Dorsolateral prefrontal cortex (tissue), 122 donors: ENCODE measurements at places on chromosomes 2 and 18.

DNA sequence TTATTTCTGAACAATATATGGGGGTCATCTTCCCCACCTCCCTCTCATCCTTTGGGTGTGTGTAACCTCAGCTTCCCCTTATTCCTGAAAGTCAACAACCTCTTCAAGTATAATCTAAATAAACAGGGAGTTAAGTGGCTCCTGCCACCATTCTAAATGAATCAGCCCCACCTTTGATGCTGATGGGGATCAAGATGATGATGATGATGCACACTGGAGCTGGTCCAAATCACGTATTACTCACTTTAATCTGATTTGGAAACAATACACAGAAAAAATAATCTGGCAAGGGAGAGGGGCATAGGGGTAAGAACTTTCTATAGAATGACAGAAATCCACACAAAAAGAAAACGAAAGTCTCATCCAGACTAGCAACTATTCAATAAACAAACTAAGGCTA lies 7.1 kb downstream of the ACVR1 start:
- no peak for DNase-seq

GRCh38 chr2:27502142-27502541 lies 5.5 kb downstream of the GCKR start:
- DNase-seq, result no peak

- DNase-seq, result peak; percentile 19
Observed at GRCh38 chr2:240640939-240641338, 15.7 kb downstream of the GPR35 start.

GRCh38 chr2:201696151-201696659 lies 2.2 kb downstream of the MPP4 start:
- DNase-seq, result no peak

DNA sequence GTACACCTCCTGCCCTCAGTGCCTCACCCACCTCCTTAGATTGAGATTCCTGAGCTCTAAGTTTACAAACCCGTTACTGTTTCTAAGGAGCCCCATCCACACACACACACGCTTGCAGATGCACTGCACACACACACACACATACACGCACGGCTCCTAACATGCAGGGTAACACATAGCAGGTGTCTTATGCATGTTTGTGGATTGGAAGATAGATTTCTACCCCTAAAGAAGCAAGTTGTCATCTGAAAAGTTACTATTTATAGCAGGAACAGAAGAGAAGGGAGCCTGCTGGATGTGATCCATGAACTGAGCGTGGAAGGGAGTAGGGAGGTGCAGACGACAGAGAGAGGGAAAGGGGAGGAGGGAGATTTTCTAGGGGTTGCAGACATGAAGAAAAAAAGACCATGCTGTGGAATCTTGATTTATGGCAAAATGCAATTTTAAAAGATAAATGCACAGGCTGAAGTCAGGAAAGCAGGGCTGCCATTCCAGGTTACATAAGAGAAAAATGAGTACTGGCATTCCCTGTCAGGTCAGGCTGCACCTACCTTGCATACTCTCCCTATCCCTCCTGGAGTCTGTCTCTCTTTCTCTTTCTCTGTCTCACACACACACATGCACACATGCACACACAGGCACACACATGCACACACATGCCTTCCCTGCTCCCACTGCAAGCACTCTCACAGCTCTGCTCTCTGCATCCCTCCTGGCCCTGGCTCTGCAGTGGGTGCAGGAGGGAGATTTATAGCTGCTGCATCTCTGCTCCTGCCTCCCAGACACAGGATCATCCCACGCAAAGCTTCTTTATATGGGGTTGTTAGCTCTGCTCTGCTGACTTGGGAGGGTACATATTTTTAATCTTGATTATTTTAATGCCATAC lies 192.6 kb upstream of the MYT1L start:
- no peak for DNase-seq

DNA sequence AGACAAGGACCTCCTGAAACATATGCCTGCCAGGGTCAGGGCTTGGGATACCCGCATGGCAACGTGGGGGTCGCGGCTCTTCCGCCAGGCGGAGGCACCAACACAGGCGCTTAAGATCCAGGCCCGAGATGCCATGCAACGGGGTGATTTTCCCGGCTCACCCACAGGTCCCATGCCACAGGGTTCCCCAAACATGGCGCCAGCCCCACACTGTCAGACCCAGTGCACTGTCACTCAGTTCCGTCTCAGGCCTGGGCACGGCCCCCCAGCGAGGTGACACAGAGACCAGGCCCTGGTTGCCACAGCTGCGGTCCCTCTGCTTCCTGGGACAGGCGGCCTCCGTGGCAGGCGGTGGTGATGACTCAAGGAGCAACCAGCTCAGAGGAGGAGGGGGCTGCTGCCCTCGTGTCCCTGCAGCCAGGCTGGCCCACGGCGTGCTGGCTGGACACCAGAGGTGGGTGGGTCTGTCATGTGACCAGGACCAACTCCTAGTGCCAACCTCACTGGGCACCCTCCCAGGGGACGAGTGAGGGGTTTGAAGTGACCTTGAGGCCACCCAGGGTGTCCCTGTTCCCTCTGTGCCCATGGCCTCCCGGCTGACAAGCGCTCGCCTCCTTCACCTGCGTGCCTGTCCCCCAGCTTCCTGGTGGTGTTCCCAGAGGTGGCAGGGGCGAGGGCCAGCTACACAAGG lies 4.9 kb downstream of the PDCD1 start:
- no peak for DNase-seq

DNA sequence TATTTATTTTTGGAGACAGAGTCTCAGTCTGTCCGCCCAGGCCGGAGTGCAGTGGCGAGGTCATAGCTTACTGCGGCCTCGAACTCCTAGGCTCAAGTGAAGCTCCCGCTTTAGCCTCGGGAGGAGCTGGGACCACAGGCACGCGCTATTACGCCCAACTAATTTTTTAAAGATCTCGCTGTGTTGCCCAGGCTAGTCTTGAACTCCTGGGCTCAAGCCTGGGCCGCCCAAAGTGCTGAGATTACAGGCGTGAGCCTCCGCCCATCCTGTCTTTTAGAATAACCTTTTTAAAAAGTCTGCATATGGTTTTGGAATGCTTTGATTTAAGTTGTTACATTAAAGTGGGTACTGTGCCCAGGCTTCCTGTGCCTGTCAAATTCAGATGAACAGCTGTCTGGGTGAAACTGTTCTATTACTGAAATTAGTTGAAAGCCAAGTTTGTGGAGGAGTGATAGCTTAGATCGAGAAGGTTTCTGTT lies 944 bp downstream of the RAB3GAP1 start:
- no peak for DNase-seq

- no peak for DNase-seq
Observed at GRCh38 chr18:4765401-4765800, 310.3 kb upstream of the DLGAP1 start.

DNA sequence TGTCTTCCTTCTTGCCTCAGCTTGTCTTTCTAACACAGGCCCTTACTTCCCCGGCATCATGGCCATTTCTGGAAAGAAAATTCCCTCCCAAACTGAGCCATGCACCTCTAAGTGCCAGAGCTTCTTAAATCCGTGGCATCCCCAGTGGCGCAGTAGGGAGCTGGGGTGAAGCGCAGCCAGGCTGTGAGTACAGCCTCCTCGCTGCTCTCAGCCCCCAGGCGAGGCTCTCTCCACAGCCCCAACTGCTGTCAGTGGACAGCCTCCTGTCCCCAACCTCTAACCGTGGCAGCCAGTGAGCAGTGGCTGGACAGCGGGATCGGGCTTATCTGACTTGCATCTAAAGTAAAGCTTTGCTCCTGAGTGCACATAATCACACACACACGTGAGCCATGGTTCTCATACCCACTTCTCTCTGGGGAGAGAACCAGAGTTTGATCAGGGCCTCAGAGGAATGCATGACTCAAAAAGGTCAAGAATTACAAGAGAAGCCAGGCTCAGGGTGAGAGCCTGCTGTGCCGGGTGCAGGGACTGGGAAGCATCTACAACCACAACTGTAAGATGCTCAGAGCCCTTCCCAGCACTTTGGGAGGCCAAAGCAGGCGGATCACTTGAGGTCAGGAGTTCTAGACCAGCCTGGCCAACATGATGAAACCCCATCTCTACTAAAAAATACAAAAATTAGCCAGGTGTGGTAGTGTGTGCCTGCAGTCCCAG lies 50.7 kb downstream of the SFXN5 start:
- no peak for DNase-seq

- DNase-seq, result no peak
Observed at GRCh38 chr2:715854-716560, 38.8 kb upstream of the TMEM18 start.

DNA sequence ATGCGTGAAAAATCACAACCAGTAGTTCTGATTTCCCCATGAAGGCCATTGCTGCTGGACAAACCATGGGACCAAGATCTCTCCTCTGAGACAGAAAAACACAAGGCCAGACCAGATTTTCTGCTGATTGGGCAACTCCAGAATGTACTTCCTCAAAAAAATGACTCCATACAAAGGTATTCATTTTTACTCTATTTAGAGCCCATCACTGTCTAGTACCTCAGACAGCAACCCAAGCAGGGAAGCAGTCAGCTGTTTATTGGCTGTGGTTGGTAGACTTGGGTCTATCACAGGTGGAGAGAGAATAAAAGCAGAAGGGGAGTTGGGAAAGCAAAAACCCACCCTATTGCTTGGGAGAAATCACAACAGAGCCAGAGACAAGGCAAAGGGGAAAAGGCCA lies 219.9 kb downstream of the PIK3C3 start:
- DNase-seq, result no peak

DNA sequence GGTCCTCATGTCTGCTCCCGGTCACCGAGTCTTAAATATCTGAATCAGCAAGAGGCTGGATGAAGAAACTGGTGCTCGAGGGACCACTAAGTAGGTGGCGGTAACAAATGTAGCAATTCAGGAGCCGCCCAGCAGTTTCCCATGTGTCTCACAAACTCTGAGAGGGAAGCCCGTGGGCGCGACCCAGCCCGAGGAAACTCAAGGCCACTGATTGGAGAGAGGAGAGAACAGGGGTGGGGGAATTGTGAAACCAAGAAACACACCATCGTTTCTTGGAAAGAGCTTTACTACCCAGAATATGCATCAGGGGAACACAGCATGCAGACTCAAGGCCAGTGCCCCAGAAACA lies 10.8 kb downstream of the MLPH start:
- DNase-seq, result no peak

- DNase-seq, result no peak
Observed at GRCh38 chr2:88161446-88162244, 8.5 kb upstream of the THNSL2 start.

- DNase-seq, result no peak
Observed at GRCh38 chr2:237726401-237726830, 72.2 kb upstream of the RBM44 start.

DNA sequence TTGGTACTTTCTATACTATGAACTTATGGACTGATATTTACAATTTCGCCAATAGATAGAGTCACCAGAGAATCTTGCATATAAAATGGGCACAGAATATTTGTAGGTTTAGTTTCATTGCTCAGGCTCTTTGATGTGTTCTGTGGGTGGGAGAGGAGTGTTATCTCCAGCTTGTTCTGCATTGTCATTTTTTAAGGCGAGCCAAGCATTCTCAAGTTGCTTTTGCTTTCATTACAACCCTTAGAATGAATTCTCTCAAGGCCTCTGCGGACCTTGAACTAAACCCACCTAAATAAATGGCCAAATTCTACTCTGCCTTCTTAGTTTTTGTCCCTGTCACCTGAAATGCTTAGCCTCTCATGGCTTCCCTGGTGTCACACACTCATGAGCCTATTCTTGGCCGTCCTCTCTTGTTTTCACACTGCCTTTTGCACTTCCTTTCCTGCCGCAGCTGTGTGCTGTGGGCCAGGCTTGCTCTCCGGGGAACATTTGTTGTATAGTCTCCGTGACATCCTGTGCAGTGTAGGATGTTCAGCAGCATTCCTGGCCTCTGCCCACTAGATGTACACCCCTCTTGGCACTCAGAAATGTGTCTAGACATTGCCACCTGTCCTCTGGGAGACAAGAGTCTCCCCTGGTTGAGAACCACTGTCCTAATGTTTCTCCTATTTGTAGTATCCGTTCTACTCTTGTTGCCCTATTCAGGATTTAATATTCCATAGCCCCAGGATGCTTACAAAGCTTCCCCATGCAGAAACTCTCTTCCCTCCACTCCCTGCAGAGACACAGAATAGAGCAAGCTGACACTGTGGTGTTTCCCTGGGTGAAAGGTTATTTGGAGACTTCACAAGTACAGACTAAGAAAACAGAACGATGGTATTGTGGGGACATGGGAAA lies 255.6 kb downstream of the PTPRM start:
- no peak for DNase-seq

DNA sequence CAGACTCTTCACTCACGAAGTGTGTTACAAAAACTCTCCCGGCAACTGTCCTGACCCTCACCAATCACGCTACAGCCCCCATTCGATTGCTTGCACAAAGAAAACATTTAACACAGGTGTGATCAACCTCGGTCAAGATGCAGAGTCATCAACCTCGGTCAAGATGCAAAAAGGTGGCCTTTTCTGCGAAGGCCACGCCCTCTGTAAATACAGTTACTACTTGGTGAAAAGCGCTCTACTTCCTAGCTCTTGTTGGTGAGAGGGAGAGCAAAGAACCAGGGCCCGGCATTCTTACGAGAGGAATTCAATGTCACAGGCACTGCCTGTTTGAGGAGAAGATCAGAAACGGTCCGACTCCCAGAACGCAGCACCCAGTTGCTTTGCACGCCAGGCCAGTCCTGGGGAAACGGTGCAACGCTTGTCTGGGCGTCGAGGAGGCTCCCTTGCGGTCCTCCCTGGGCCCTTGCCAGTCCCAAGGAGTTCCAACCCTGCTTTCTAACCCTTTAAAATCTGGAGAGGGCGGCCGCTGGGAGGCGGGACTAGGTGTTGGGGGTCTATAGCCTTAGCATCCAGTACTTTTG lies 1.9 kb downstream of the PIEZO2 start:
- DNase-seq, result no peak

DNA sequence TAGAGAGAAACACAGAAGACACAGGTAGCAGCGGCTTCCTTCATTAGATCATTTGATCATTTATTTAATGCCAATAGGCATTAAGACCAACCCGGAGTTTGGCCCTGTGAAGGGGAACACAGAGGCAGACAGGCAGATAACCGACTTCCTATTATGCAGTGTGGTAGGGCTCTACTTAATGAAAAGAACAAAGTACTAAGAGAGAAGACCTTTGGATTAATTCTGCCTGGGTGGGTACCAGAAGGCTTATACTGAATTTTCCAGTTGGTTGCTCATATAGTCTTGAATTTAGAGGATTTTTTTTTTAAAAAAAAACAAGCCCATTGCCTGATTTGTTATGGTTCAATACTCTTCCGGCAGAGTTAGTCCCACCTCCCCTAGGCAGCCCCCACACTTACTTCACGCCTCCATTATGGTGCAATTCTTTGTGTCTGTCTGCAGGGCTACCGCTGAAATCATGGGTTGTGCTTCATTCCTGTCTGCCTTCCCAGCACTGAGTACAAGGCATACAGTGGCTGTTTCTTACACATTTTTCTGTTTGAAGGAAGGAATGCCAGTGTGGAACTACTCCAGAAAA lies 244.3 kb upstream of the APCDD1 start:
- DNase-seq, result no peak

- no peak for DNase-seq
Observed at GRCh38 chr2:4408321-4408720, 704.9 kb downstream of the DCDC2C start.

GRCh38 chr2:9473308-9473984 lies 905 bp upstream of the IAH1 start:
- DNase-seq, result no peak
